ENCODE measurements at places on chromosomes 1 and 21. TPM values are rescaled to one million over a fixed set of nuclear protein-coding genes. Genes with fewer than 3 reads are reported as not detected.

Gene RIIAD1
- total RNA-seq: not detected

Gene ANKRD35
- total RNA-seq: 0.07 TPM

Gene SLC16A4
- 14.8 TPM for total RNA-seq

Gene ZNF648
- total RNA-seq: not detected

Gene PRMT2
- 106 TPM for total RNA-seq

Gene MPL
- total RNA-seq: not detected

Gene FMO2
- not detected for total RNA-seq

All from astrocyte (in vitro differentiated cells and primary cell).